ENCODE measurements at places on chromosomes 16 and 17. TPM values are rescaled to one million over a fixed set of nuclear protein-coding genes. Genes with fewer than 3 reads are reported as not detected.

DHRS11 gene
- total RNA-seq: 6.7 TPM

CDRT15L2 gene
- total RNA-seq: not detected

ACAP1 gene
- 0.09 TPM for total RNA-seq

TP53TG3 gene
- not detected for total RNA-seq

TBC1D3C gene
- not detected for total RNA-seq

CHST5 gene
- total RNA-seq: 0.23 TPM

AIPL1 gene
- total RNA-seq: not detected

PRSS27 gene
- 0.30 TPM for total RNA-seq

GP2 gene
- not detected for total RNA-seq

Measured in smooth muscle cell of the umbilical artery (primary cell).